ENCODE measurements at places on chromosomes 6 and 20. TPM values are rescaled to one million over a fixed set of nuclear protein-coding genes. Genes with fewer than 3 reads are reported as not detected.

GRCh38 chr6:28002161-28002560, 45.1 kb downstream of the OR2B6 start:
- no peak for DNase-seq

The OR2H1 gene
- not detected for total RNA-seq

DNA sequence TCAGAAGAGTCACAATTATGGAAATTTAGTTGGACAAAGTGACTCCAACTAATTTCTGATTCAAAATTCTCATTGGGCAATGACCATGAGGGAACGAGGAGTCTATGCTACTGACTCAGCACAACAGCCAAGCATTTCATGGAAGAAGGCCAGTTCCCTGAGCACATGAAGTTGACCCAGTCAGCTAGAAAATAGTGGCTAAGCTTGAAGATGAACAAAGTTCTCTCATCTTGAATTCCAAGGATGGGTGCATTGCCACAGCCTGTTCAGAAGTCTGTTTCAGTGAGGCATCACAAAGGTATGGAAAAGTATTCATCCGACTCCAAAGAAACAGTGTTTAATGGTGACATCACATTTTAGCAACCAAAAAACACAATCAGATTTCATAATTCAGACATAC, 676.9 kb downstream of the HACE1 start:
- no peak for DNase-seq

DNA sequence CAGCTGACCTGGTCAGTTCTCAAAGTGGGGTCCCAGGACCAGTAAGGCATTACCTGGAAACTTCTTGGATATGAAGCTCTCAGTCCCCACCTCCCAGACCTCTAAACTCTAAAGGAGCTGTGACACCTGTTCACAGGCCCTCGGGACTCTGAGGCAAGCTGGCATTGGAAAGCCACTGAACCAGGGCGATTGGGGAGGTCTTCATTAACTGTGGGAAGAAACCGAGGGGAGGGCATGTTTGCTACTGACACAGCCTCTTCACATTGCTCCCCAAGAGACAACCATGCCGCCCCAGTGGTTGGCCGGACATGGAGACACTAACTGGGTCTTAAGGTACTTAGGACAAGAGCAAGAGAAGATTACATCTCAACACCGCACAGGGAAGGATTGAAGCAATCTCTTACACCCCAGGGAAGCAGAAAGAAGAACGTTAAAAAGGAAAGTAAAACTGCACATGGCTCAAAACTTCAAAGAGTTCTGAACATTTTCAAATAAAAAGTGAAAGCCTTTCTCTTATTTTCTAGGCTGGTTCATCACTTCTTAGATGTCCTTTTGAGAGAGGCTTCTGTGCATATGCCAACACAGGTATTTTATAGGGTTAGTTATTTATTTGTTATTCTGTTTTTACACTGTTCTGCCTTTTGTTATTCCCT, 210.0 kb upstream of the CST7 start:
- no peak for DNase-seq

The TTK gene
- not detected for total RNA-seq

GRCh38 chr6:105791179-105791578, 295.0 kb upstream of the PRDM1 start:
- DNase-seq, result no peak

DNA sequence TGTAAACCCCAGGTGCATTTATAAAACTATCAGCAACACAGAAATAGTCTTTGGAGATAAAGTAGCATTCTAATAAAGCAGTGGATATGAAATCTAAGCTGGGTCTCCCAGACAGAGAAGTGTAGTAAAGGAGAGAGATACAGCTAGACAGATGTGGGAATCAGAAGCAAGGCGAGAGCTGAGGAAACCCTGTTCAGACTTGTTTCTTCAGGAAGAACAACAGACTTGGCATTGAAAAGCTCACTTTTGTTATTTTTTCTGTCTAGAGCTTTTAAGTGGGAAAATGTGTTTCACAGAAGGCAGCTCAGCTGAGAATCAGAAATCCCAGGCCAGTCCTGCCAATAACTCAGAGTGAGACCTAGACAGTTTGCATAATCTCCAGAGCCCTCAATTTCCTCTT, 52.9 kb downstream of the SLC35B3 start:
- no peak for DNase-seq

The BPIFA1 gene
- total RNA-seq, result not detected

- no peak for DNase-seq
Measured at GRCh38 chr6:44333942-44334341, 8.5 kb upstream of the SPATS1 start.

The OR2J3 gene
- not detected for total RNA-seq

DNA sequence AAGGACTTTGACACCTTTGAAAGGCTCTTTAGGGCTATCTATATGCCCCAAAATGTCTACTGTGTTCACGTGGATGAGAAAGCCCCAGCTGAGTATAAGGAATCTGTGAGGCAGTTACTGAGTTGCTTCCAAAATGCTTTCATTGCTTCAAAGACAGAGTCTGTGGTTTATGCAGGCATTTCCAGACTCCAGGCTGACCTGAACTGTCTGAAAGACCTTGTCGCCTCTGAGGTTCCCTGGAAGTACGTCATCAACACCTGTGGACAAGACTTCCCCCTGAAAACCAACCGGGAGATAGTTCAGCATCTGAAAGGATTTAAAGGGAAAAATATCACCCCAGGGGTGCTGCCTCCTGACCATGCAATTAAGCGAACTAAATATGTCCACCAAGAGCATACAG, 65.2 kb downstream of the GCNT2 start:
- no peak for DNase-seq

The ADGRG6 gene
- total RNA-seq, result 38.6 TPM

The SLC44A4 gene
- total RNA-seq, result 19.2 TPM

All from body of pancreas (tissue), 4 donors.